Naive thymus-derived CD4-positive, alpha-beta T cell (primary cell): ENCODE measurements at places on chromosomes 3 and 15. TPM values are rescaled to one million over a fixed set of nuclear protein-coding genes. Genes with fewer than 3 reads are reported as not detected.

GRCh38 chr3:89314454-89315098 lies 207.2 kb downstream of the EPHA3 start:
- no peak for DNase-seq

- no peak for DNase-seq
Measured at GRCh38 chr3:17190353-17191078, 305.8 kb downstream of the PLCL2 start.

- no peak for DNase-seq
Measured at GRCh38 chr3:64454768-64455167, 229.5 kb upstream of the PRICKLE2 start.

DNA sequence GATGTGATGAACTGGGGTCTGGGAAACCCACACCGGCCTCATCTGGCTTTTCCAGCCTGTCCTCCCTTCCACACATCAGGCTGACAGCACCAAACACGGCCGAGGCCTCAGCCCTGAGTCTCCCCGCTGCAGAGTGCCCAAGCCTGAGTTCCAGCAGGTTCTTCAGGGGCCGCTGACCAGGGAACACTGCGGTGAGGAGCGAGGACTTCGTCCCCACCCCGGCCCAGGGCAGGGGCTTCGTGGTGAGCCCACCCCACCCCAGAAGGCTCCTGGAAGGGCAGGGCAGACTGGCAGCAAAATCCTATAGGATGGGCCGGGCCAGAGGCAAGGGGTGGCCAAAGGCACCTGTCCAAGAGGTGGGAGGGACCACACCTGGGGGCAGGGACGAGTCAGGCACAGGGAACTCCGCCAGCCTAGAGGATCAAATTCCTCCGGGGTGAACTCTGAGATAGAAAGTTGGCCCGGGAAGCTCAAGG lies at the start of gene SLC51A:
Gene SLC51A (plus strand): TSS at position 446 of the 476 bp plus-strand sequence. CDS start 179 bp downstream, outside the sequence.
- DNase-seq = no peak

DNA sequence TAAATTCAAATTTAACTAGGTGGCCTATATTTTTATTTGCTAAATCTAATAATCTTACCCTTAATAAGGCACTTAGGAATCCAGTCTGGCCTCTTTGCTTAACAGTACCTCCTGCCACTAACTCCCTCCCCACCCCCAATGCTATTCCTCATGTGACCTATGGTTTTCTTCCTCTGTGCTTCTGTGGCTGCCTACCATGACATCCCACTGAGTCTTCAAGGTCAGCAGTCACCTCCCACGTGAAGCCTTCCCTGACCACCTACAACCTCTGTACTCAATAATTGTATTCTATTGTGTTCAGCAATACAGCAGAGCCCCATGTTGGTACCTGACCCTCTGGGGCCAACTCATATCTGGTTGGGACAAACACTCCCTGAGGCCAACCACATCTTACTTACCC lies 9.7 kb downstream of the PARP16 start:
- no peak for DNase-seq

ATP2C1 gene
- 52.9 TPM for total RNA-seq

DNA sequence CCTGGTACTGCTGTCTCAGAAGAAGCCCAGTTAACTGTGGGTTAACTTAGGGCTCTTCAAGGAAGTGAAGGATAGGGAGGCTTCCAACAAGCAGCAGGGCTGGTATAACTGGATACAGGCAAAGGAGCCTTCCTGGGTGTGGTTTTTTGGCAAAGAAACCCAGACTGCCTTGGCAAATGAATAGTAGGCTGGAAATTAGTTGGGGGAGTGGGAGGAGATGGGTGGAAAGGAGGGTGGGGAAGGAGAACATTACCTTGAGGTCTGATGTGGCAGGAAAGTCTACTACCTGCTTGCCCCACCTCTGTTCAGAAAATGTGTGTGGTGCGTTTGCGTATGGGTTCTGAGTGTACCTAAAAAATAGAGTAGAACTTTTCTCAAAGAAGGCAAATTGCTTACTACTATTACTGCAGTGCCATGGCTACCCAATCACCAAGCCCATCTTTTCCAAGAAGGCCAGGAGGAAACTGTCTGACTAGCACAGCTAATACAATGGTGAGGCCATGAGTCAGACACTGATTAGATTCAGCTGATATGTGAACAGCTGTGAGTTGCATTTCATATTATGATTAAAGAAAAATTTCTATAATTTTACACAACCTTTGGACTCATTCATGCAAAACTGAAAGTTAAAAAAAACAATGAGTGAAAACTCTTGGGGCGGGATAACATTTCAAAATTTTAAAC lies 55.2 kb downstream of the SPTSSB start:
- DNase-seq = no peak

DNA sequence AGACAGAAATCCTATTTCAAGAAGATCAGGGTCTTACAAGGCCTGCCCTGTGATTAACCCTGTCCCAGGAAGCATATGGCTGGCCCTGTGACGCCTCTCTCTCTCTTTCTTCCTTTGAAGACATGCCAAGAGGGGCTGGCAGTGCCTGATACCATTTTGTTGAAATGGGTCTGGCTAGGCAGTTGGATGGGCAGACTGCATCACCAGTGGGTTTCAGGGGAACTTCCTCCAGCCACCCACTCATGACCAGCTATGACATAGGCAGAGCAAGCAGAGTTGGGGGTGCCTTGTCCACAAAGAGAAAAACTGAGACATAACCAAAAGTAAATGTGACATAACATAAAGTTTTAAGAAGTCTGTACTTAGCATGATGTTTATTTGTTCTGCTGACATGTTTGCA lies 31.4 kb upstream of the MANF start:
- no peak for DNase-seq

DNA sequence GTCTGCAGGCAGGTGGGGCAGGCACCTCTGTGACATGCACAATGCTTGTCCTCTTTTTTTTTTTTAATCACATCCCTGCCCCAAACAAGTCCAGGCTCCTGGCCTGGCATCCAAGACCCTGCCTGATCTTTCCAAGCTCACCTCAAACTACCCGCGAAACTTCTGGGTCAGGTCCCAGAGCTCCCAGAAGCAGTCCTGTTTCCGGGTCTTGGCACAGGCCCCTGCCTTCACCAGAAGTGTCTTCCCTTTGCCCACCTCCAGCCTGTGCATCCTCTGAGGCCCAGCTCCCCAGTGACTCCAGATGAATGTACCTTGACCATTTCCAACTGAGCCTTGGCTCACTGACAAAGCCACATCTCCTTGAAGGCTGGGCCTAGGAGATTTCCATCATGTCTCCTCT lies 23.0 kb downstream of the PLA2G4E start:
- DNase-seq = no peak

DNA sequence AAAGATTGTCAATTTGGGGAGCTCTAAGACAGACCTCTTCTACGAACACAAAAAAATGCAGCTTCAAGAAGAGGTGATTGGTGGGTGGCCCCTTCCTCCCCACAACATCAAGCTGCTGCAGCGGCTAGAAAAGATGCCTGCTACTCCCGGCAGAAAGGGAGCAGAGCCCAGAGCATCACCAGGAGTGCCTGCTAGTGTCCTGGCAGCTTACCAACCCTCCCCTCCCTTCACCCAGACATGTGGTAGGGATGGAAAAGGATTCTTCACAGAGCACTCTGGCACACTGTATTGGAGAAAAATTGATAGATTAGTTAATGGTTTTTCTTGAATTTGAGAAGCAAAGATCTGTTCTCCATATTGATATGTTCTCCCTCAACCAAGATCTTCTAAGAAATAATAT lies 10.8 kb downstream of the IP6K1 start:
- no peak for DNase-seq

DNA sequence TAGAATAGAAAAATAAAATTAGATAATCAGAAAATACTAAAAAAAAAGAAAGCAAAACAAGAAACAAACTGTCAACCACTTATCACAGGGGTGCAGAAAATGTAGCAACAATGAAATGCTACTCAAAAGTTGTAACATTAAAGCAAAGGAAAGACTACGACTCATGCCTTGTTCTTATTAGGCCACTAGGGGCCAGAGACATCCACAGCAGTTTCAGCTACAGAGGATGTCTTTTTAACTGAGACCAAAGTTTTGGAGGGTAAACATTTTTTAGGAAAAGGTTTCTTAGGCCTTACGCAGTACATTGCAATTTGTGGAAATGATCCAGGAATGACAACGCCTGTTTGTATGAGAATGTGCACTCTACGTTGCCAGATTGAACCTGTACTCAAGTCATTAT lies 15.4 kb upstream of the CADM2 start:
- no peak for DNase-seq

MRAS gene
- total RNA-seq = 0.80 TPM

- DNase-seq = no peak
Measured at GRCh38 chr3:133459400-133459799, 59.5 kb downstream of the BFSP2 start.

B3GNT5 gene
- 0.22 TPM for total RNA-seq

DNA sequence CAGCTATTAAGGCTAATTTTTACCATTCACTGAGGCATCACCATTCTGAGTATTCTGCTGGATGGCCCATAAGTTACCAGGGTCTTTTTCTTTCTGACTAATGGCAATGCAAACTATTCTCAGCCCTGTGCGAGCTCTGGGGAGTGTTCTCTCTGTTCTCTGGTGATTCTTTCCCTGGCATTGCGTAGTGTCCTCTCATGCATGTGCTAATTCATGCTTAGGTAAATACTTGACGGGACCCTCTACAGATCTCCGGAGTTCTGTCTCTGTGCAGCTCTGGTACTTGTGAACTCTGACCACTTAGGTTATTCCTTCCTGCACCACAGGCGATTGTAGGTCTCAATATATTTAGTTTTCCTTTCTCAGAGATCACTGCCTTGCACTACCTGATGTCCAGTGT lies 34.8 kb downstream of the UBE2E1 start:
- no peak for DNase-seq

PRR20G gene
- total RNA-seq = not detected

SHF gene
- total RNA-seq = 2.5 and 3.5 TPM in 2 replicates

DNA sequence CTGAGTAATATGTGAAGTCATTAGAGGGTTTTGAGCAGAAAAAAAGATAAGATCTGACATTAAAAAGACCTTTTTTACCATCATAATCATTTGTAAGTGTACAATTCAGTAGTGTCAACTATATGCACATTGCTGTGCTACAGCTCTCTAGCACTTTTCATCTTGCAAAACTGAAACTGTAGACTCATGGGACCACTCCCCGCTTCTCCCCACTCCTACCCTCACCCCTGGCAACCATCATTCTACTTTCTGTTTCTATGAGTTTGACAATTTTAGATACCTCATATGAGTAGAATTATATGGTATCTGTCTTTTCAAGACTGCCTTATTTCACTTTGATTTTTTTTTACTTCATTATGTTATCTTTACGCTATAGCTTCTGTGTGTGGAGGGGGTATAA lies 112.8 kb downstream of the NSUN3 start:
- DNase-seq = no peak

- DNase-seq = no peak
Measured at GRCh38 chr15:81531109-81531592, 157.1 kb upstream of the TMC3 start.

DNA sequence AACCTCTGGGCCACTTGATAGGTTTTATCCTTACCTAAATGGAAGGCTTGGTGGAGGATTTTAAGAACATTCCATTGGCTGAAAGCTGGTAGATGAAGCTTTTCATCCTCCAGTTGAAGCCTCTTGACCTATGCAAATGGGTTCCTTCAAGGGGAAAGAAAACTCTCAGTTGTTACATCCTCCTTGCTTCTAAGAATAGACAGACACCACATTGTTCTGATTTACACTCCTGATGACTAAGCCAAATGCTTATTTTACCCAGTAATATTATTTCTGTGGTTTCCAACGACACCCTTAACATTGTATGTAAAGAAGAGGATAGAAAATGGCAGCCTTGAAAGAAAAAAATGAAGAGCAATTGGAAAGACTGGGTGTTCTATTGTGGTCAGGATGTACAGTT lies 480.5 kb downstream of the OTOL1 start:
- DNase-seq = no peak

KLHL40 gene
- total RNA-seq = not detected in 2 replicates

GNAT1 gene
- 0.24 TPM for total RNA-seq

DNA sequence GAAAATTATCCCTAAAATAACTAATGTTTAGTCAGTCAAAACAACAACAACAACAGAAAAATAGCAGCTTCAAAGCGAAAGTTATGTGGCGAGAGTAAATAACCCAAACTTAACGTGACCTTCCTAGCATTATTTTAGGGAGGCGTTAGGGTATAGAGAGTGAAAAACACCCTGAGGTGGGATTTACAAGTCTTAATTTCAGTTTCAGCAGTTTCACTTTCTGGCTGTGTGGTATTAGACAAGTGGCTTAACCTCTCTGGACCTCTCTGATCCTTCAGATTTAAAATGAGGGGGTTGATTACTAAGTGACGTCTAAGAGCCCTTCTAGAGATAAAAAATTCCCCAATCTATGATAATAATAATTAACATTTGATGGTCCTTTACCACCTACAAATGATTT lies 291.2 kb downstream of the ZBTB20 start:
- no peak for DNase-seq
